ENCODE measurements at places on chromosomes 6 and 20.

DNA sequence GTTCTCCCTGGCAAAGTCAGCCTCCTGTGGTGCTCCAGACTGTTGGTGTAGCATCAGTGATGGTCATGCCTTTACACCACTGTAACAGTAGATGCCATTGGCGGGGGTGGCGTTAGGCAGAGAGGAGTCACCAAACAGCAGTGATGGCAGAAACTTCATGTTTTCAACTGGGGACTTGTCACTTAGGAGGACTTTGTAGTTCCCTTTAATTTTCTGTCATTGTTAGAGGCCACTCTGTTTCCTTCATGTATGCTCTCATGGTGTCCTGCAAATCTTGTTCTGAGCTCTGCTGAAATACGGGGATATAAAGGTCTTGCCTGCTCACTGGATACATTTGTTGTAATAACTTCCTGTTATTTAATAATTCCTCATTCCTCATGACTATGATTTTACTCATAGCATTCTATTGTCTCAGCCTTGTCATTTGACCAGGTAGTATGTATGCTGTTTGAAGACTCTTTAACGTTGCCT is 4.6 kb downstream of the MAP3K4 start:
- no peak for DNase-seq

DNA sequence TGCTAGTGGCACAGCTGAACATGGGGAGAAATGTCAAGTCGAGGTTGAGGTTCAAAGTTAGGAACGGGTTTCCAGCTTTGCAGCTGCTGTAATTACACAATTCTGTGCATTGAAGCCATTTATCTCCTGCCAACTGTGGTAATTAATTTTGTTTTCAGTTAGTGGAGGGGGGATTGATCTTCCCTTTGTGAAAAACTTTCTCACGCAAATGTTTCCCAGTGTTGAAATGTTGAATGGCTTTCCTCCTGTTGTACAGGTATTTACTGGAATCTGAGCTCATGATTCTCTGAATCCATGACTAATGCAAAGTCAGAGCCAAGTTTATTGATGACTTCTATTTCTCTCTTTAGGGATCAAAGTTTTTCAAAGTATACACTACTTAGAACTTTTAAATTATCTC is 198.4 kb upstream of the SLC35B3 start:
- DNase-seq, result no peak

DNA sequence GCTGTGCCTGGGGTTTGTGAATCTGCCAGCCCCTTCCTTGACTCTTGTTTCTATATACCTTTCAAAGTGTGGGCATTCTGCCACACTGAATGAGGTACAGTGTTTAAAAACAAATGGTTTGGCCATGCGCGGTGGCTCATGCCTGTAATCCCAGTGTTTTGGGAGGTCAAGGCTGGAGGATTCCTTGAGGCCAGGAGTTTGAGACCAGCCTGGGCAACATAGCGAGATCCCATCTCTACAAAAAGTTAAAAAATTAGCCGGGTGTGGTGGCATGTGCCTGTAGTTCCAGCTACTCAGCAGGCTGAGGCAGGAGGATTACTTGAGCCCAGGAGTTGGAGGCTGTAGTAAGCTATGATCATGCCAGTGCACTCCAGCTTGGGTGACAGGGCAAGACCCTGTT is 5.8 kb downstream of the FAM83D start:
- no peak for DNase-seq

DNA sequence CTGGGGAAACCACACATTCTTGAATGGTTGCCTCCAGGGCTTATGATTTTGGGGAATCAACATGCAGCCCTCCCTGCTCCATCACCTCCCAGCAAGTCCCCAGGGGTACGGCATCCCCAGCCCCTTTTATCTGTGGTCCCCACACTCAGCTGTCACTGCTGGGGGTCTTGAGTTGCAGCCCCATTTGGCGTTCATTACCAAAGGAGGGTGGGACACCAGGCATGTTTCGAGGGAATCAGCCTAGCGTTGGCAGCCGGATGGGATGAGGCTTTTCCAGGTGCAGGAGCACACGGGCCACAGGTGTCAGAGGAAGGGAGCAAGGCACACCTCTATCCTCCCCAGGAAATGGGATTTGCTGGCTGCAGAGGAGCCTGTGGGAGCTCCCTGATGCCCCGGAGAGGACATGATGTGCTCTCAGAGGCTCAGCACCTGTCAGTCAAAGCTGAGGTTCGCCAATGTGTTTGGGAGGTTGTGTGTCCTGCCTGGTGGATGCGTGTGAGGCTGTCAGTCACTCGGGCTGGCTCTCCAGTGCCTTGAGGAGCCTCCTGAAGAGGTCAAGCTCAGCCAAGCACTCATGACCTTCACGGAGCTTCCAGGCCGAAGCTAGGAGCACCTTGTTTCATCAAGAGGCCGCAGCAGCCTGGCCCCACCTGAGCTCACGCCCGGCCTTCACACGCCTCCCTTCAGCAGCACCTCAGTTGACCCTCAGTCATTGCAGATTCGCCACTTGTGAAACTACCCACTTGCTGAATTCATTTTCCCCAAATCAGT is 95.0 kb downstream of the ERMARD start:
- no peak for DNase-seq

- DNase-seq, result peak; percentile 91
These were observed 4.2 kb upstream of the NTSR1 start for GRCh38 chr20:62704341-62704948.

DNA sequence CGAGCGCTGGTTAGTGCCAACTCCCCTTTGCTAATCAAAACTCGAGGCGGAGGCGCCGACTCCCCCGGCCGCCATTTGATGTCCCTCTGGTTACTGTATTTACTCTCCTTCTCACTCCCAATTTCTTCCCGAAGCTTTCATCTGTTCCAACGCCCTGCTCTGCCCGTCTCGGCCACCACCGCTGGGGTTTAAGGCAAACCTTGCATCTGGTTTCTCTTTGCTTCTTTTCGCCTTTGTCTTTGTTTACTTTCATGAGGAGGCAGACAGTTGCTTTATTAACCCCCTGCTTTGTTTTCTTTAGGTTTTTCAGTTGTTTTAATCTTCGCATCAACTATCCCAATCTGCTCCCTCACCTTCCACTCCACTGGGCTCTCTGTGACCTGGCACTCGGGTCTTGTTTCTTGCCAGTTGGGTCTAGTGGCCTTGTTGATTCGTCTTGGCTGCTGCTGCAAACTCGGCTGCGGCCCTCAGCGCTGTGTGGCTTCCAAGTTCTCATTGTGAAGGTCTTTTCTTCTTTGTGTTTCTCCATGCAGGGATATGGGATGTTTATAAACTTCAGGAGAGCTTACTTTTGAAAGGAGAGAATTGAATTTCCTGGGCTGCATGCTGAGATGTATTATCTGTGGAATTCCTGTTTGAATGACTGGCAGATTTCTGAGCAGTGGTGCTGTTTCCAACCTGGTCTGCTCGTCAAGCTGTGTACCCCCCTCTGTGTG is 155.1 kb downstream of the CDC5L start:
- DNase-seq, result no peak

DNA sequence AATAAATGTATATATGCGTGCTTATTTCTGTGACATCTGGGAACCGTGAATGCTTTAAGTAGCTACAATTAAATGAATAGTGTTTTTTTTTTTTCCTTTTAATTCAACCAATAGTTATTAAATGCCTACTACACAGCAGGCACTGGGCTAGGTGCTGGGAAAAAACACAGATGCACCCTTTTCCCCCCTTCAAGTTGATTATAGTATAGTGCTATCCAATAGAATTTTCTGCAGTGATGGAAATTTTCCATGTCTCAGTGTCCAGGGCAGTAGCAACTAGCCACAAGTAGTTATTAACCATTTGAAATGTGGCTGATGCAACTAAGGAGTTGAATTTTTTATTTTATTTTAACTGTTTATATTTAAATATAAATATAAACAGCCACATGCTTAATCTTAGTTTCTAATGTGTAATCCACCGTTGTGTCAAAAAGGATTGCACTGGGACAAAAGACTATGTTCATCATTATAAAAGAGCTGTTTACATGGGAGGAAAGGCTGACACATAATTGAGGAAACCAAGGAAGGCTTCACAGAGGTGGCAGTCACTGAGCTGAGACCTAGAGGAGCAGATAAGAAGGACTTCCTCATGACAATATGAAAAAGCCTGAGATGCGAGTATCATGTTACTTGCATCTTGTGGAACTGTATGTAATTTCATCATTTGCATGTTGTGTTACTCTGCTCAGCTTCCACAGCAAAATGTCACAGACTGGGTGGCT is 261.2 kb upstream of the PLCB4 start:
- no peak for DNase-seq

- no peak for DNase-seq
These were observed 32.0 kb upstream of the SUMO4 start for GRCh38 chr6:149368065-149368464.

- DNase-seq, result peak; percentile 63
These were observed 143.6 kb upstream of the GJE1 start for GRCh38 chr6:141988954-141989705.

GRCh38 chr6:158409451-158409850 is 97.2 kb downstream of the TULP4 start:
- no peak for DNase-seq

DNA sequence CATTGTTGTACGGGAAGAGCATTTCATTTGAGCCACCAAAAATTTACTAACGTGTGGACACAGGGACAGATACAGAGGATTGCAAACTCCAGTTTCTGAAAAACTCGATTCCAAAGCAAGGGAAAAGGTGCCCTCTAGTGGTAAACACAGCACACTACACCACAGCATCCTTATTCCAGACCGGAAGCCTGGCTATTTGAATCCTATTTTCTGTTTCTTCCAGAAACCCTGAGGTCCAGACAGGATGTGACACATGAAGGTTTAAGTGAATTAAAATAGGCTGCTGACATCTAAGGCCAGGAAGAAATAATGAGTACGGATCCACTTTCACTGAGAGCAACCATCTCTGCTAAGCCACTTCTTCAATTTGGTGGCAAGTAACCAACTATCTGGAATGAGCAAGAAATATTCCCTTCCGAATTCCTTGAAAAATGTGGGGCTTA is 31.8 kb upstream of the GMPR start:
- DNase-seq, result peak; percentile 86

GRCh38 chr6:35569011-35569461 is 56.3 kb upstream of the TULP1 start:
- no peak for DNase-seq

DNA sequence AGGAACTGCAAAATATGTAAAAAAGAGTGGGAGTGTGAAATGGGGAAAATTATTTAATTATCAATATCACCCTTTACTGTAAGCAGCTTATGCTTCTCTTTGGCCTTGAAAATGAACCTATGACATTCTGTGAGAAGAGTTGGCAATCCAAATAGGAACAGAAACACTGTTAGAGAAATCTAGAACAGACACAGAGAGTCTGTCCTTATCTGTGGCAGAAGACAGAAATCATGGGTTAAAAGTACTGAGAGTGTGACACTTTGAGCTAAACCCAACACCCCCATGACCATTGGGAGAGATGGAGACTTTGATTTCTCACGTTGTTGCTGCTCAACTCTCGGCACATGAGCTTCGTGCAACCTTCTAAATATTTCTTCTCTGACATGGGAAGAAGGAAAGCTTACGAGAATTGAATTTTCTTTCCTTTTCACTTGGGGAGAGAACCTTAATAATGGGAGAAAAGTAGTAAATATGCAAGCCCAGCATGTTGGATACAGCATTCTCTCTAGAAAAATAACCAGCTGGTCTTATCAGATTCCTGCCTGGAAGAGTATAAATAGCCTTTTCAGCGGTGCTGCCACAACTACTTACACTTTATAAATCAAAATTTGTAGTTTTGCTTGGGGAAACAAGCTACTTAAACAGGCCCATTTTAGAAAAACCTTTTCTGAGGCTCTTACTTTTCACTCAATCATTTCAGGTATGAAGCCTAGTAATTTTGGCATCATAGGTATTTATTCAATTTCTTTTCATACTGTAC is 49.4 kb upstream of the NOX3 start:
- no peak for DNase-seq
